ENCODE measurements at places on chromosomes 16 and 17. TPM values are rescaled to one million over a fixed set of nuclear protein-coding genes. Genes with fewer than 3 reads are reported as not detected.

The QRICH2 gene
- total RNA-seq = 3.6 TPM

The RMI2 gene
- total RNA-seq = 6.7 TPM

The AOC2 gene
- total RNA-seq = 1.1 TPM

The ZSCAN10 gene
- total RNA-seq = not detected

The OSGIN1 gene
- 3.3 TPM for total RNA-seq

The GNG13 gene
- total RNA-seq = not detected

The COPS3 gene
- total RNA-seq = 69.1 TPM

The ATMIN gene
- total RNA-seq = 58.4 TPM

The FGF11 gene
- total RNA-seq = 1.4 TPM

The EVPL gene
- 2.7 TPM for total RNA-seq

The MSI2 gene
- 60.6 TPM for total RNA-seq

The PRSS33 gene
- total RNA-seq = 0.20 TPM

The TMEM235 gene
- not detected for total RNA-seq

The MYO1D gene
- 89.0 TPM for total RNA-seq

The NME3 gene
- 34.8 TPM for total RNA-seq

The LYRM1 gene
- total RNA-seq = 60.0 TPM

The KCNG4 gene
- total RNA-seq = not detected

The DNAH3 gene
- 0.37 TPM for total RNA-seq

The TTLL6 gene
- 0.30 TPM for total RNA-seq

Data from hepatocyte (in vitro differentiated cells).